ENCODE measurements at places on chromosomes 4 and X. TPM values are rescaled to one million over a fixed set of nuclear protein-coding genes. Genes with fewer than 3 reads are reported as not detected.

GRCh38 chr4:37604461-37604860 lies 81.7 kb downstream of the RELL1 start:
- H3K4me3 ChIP-seq: no peak overlapping the region
- H3K27ac ChIP-seq: no peak overlapping the region
- H3K4me1 ChIP-seq: peaks cover 10% of the 10 kb centered on the region

DNA sequence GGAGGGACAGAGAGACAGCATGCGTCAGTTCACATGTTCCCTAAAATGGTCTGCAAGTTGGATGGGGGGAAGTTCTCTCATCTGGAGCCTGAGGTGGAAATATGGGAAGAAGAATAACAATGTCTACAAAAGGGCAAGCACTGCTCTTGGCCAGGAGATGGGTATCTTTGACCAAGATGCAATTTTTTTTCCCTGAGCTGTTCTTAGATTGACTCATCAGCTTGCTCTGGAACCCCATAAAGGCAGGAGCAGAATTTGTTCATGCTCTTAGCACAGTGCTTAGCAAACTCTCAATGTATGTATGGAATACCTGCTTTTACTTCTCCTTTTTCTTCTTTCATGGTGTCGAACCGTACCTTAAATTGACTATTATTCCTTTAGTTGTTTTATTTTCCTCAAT lies 90.5 kb upstream of the ZNF827 start:
- H3K4me3 ChIP-seq: no peak overlapping the region
- H3K4me1 ChIP-seq: no peaks in the 10 kb centered on the region
- peak; percentile 73 for DNase-seq

DNA sequence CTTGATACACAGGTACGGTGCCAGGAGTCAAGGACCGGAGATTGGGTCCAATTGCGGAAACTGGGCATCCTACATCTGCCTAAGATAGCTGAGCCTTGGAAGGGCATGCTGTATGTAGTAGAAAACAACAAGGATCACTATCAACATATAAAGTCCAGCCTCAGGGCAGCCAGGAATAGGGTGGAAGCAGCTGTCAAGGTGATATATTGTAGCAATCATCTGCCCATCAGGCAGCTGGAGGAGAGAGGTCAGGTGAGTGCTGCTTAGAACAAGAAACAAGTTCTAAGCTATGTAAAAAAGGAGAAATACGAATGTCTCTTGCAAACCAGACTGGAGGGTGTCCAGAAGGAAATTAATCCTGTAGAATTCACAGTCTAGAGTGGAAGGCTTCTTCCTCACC lies 34.8 kb downstream of the KCNE5 start:
- H3K4me3 ChIP-seq: no peak overlapping the region
- DNase-seq: no peak
- H3K4me1 ChIP-seq: no peaks in the 10 kb centered on the region
- no peaks in the 10 kb centered on the region for H3K36me3 ChIP-seq

GRCh38 chr4:74896595-74896994 lies 36.3 kb upstream of the PARM1 start:
- H3K4me1 ChIP-seq: no peaks in the 10 kb centered on the region
- DNase-seq: no peak
- no peak overlapping the region for H3K27ac ChIP-seq

GRCh38 chrX:50978920-50979682 lies 68.6 kb downstream of the BMP15 start:
- no peak overlapping the region for H3K4me3 ChIP-seq
- peak; percentile 7 for DNase-seq
- H3K4me1 ChIP-seq: no peaks in the 10 kb centered on the region
- H3K36me3 ChIP-seq: no peaks in the 10 kb centered on the region
- H3K27ac ChIP-seq: no peak overlapping the region

GRCh38 chr4:20432088-20432487 lies 180.4 kb downstream of the SLIT2 start:
- H3K36me3 ChIP-seq: no peaks in the 10 kb centered on the region

DNA sequence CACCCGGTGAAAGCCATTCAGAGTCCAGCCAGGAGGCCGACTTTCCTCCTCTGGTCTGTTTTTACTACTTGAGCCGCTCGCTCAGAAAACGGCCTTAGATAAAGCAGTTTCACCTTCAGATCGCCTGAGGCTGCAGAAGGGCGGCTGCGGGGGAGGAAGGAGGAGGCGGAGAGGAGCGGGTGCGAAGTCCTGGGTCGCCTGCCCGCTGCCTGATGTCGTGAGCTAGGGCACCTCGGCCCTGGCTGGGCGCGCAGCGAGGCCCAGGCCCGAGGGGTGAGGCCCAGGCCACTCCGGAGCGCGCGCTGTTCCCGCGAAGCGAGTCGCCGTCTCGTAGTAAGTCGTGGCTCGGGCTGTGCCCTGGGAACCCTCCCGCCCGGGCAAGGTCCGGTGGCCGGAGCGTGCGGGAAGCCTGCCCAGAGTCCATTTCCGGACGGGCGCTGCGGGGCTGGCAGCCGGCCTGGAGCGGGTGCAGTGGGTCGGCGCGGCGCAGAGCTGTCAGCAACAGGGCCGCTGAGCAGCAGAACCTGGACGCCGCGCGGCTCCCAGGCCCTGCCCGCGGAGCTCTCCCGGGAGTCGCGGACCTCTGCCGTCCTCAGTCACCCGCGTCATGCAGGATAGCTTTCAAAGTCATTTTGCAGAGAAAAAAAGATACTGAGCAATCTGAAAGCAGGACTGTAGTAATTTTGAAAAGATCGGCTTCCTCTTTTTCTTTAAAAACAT lies 18.6 kb downstream of the TRIM2 start:
- peak overlapping the region; percentile 85 for H3K27ac ChIP-seq
- H3K4me1 ChIP-seq: peaks cover 20% of the 10 kb centered on the region
- peak; percentile 83 for DNase-seq

DNA sequence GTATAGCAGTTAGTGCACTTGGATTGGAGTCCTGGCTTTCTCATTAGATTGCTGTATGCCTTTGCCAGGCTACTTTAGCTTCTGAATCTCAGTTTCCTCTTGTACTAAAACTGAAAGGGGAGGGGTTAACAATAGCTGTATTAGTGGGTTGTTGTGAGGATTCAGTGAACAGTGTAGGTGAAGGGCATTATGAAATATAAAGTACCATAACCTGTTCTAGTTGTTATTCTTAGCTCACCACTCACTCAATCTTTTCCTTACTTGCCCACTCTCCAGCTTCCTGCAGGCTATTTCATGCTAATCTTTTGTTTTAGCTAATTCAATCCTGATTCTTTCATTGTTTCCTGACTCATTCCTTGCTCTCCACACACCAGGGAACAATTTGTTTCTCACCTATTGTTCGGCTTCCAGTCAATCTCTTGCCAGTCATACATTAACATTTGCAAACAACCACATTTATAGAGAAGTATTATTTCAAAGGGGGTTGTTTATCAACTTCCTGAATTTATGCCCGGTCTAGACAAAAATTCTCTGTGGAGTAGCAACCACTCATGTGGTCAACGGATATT lies 50.6 kb upstream of the EDA start:
- H3K27me3 ChIP-seq: no peaks in the 10 kb centered on the region
- no peak overlapping the region for H3K4me3 ChIP-seq
- no peak for DNase-seq
- H3K27ac ChIP-seq: no peak overlapping the region
- H3K4me1 ChIP-seq: no peaks in the 10 kb centered on the region
- H3K36me3 ChIP-seq: no peaks in the 10 kb centered on the region

DNA sequence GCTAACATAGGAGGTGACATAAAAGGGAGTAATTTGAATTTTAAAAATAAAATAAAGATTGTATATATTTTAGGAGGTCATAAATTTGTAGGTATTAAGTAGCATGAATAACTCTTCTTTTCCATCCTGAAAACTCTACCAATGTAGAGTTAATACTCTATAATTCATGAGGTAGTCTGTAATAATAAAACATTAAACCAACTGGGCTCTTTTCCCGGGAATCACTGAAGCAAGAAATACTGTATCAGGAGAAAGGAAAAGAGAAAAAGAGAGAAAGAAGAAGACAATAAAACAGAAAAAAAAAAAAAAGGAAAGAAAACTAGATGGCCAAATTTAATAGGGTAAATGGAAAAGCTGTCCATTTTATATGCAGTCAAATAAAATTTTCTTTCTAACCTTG lies 984.4 kb downstream of the CCSER1 start:
- H3K27me3 ChIP-seq: no peaks in the 10 kb centered on the region
- H3K4me1 ChIP-seq: no peaks in the 10 kb centered on the region
- no peak for DNase-seq
- no peak overlapping the region for H3K4me3 ChIP-seq
- H3K36me3 ChIP-seq: no peaks in the 10 kb centered on the region

DNA sequence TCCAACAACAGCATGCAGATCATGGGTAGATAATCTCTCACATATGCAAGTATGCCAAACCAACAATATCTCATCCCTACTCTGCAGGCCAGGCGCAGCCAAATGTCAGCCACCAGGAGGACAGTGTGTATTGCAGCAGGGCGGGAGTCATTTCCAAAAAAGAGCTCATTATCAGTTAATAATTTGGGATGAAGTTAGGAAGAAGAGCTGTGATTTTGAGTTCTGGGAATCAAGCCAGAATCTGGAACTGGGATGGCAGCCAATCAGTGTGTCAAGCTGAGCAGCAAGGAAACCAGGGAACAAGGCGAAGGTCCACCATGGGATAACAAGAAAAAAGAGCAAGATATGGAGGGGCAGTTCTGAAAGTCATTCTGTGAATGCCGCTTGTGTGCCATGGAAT lies 88.2 kb upstream of the CAMK2D start:
- no peak overlapping the region for H3K27ac ChIP-seq
- no peak overlapping the region for H3K4me3 ChIP-seq
- peak; percentile 17 for DNase-seq

ANOS1 gene
- not detected for total RNA-seq

GRCh38 chr4:108536577-108536976 lies 83.8 kb upstream of the RPL34 start:
- no peak overlapping the region for H3K4me3 ChIP-seq
- no peaks in the 10 kb centered on the region for H3K36me3 ChIP-seq
- H3K27ac ChIP-seq: no peak overlapping the region

DNA sequence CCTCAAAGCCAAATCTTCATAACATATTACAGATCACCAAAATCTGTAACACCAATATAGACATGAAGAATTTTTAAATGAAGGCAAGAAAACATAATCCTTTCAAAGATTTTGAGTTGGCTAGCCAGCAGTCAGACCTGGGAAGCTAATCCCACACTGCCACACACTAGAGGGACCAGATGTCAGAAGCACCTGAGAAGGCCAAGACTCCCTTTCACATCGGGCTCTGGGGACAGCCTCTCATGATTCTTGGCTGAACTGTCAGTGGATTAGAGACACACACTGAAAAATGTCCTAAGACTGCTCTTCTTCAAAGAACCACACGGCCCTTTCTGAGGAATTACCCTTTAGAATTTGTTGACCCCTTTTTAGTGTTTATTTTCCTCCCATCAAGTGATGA lies 28.2 kb upstream of the SPATA4 start:
- no peak overlapping the region for H3K4me3 ChIP-seq
- no peak for DNase-seq
- H3K4me1 ChIP-seq: no peaks in the 10 kb centered on the region
- H3K27ac ChIP-seq: no peak overlapping the region

DNA sequence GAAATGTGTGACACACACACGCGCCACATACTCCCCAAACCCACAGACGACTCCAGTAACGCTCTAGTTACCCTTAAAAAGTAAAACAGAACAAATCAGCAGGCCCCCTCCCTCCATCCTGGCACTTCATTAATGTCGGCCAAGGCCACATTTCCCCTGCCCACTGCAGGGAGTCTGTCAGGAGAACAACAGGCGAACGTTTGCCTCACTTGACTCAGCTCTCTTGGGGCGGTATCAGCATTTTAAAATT lies 671 bp upstream of the FHIP1A start:
- DNase-seq: no peak
- peaks cover 10% of the 10 kb centered on the region for H3K27me3 ChIP-seq
- no peak overlapping the region for H3K27ac ChIP-seq
- H3K4me1 ChIP-seq: no peaks in the 10 kb centered on the region

DNA sequence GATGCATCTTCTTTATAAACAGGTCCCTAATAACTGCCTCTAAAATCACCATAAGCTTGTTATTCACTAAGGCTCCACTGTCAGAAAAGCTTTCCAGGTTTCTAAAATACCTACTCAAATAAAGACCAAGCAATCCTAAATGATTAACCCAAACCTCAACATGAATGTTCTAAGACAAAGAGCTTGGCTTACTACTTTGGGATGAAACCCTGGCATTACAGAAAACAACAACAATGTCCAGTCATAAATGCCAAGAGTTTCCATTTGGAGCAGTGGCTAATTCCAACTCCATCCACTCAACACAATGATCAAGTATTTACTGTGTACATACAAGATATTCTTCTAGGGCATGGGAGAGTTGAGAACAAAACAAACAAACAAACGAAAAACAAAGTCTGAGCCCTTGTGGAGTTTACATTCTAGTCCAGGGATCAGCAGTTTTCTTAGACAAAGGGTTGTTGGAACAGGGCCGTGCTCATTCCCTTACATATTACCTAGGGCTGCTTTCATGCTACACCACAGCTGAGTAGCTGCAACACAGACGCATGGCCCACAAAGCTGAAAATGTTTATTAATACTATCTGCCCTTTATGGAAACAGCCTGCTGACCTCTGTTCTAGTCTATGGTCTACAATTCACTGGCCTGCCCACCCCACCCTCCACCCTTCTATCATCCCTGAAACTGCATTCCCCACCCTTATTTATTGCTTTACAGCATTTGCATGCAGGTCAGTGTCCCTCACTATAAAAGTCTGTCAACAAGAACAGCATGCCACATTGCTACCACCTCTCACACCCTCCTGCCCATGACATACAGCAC lies 23.7 kb downstream of the ABCG2 start:
- H3K4me3 ChIP-seq: no peak overlapping the region
- 0 out of 2 replicates have a peak, but pooled peaks cover 8% of the 10 kb centered on the region for H3K27me3 ChIP-seq
- no peak overlapping the region for H3K27ac ChIP-seq
- DNase-seq: no peak
- no peaks in the 10 kb centered on the region for H3K36me3 ChIP-seq
- peaks cover 18% of the 10 kb centered on the region for H3K4me1 ChIP-seq
